ENCODE measurements at places on chromosomes 2 and 18.

- peak; percentile 81 for DNase-seq
Measured at GRCh38 chr2:207258263-207258991, 92.7 kb upstream of the KLF7 start.

GRCh38 chr2:20852139-20852538 lies 29.2 kb upstream of the LDAH start:
- no peak for DNase-seq

GRCh38 chr2:241459520-241459919 lies 48.9 kb downstream of the STK25 start:
- DNase-seq, result no peak

- DNase-seq, result no peak
Measured at GRCh38 chr18:49238433-49239042, 221.9 kb downstream of the DYM start.

DNA sequence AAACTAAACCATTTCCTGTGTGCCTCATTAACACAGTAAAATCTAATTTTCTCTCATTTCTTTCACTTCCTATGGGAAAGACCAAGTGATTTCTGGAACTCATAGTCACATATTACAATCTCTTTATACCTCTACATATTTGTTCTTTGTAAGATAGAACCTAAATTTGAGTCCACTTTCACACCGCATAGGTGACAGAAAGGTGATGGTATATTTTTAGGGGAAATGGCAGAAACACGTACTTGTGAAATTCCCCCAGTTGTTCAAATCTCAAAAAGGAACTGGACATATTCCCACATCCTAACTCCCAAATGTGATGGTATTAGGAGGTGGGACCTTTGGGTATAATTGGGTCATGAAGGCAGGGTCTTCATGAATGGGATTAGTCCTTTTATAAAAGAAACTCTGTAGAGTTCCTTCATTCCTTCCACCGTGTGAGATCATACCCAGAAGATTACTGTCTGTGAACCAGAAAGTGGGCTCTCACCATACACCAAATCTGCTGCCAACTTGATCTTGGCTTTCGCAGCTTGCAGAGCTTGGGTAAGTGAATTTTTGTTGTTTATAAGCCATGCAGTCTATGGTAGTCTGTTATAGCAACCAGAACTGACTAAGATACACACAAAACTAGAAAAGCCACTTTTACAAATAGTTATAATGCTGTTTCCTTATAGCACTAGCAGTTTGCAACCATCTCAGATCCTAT lies 542.1 kb downstream of the DSC3 start:
- no peak for DNase-seq

All from right atrium auricular region (tissue), 2 donors.